ENCODE measurements at places on chromosomes 13 and 19. TPM values are rescaled to one million over a fixed set of nuclear protein-coding genes. Genes with fewer than 3 reads are reported as not detected.

Gene LRG1
- 0.13 TPM for total RNA-seq

Gene FFAR1
- total RNA-seq, result not detected

Gene HDGFL2
- 40.4 TPM for total RNA-seq

Gene OVOL3
- not detected for total RNA-seq

Gene CYP4F2
- total RNA-seq, result not detected

Gene TCF3
- total RNA-seq, result 94.6 TPM

Gene ZNF486
- 5.0 TPM for total RNA-seq

Gene NLRP11
- not detected for total RNA-seq

Gene SIN3B
- total RNA-seq, result 84.0 TPM

Gene GJB2
- total RNA-seq, result not detected

Gene C19orf25
- 76.2 TPM for total RNA-seq

Gene LGALS14
- total RNA-seq, result 1.2 TPM

Gene EFNB2
- total RNA-seq, result 0.18 TPM

Gene GIPR
- total RNA-seq, result 10.8 TPM

Gene SELENOV
- total RNA-seq, result not detected

Gene ZNF878
- not detected for total RNA-seq

All from T-cell (primary cell).